ENCODE measurements at places on chromosomes 7 and 10.

GRCh38 chr10:93333278-93333978 lies 148.7 kb downstream of the MYOF start:
- DNase-seq, result no peak
- H3K27ac ChIP-seq, result no peak overlapping the region
- H3K27me3 ChIP-seq, result no peaks in the 10 kb centered on the region
- H3K4me1 ChIP-seq, result peaks cover 10% of the 10 kb centered on the region
- peaks cover 37% of the 10 kb centered on the region for H3K36me3 ChIP-seq
- H3K4me3 ChIP-seq, result no peak overlapping the region

GRCh38 chr7:26587536-26587935 lies 276.9 kb downstream of the SKAP2 start:
- H3K4me1 ChIP-seq, result no peaks in the 10 kb centered on the region
- DNase-seq, result no peak
- H3K36me3 ChIP-seq, result no peaks in the 10 kb centered on the region
- H3K27me3 ChIP-seq, result no peaks in the 10 kb centered on the region

- no peaks in the 10 kb centered on the region for H3K27me3 ChIP-seq
- peak; percentile 70 for DNase-seq
- H3K27ac ChIP-seq, result no peak overlapping the region
- H3K4me3 ChIP-seq, result no peak overlapping the region
Measured at GRCh38 chr10:74589226-74589673, 237.2 kb upstream of the KAT6B start.

DNA sequence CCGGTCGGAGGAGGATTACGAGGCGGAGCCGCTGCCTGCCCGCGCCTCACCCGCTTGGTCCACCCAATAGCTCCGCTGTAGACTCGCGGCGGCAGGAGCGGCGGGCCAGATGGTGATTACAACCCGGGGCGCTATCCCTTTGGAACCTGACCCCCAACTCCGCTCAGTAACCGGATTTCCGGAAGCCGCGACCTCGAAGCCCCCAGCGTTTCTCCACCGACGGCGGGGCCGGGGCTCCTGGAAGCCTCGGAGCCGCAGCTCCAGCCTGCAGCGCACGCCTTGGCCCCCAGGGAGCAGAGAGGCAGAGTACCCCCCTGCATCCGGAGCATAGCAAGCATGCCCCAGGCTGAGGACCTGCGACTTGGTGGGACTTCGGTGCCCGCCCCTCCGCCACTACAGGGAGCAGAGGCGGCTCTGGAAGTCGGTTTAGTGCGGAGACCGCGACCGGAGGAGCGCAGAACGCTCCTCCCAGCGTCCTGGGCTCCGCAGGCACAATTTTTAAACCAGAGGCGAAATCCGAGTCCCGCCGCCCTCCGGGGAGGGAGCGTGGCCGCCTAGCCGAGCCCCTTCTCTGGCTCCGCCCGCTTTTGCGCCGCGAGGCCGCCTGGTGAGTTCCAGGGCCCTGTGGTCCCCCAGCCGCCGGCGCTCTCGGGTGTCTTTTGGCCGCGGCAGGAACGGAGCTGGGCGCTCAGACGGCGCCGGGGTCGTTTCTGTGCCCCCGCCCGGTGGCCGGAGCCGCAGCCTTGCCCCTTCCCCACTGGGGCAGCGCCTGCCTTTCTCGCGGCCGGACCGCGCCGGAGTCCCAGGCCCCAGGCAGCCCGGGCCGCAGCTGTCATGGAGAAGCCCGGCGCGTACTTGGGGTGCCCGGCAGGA lies 28.2 kb upstream of the BMS1 start:
- H3K27me3 ChIP-seq, result peaks cover 81% of the 10 kb centered on the region
- no peaks in the 10 kb centered on the region for H3K4me1 ChIP-seq
- peak overlapping the region; percentile 76 for H3K4me3 ChIP-seq
- no peak overlapping the region for H3K27ac ChIP-seq
- DNase-seq, result peak; percentile 30

- H3K27me3 ChIP-seq, result no peaks in the 10 kb centered on the region
- no peak for DNase-seq
- no peaks in the 10 kb centered on the region for H3K4me1 ChIP-seq
- no peaks in the 10 kb centered on the region for H3K36me3 ChIP-seq
- H3K27ac ChIP-seq, result no peak overlapping the region
- H3K4me3 ChIP-seq, result no peak overlapping the region
Measured at GRCh38 chr10:2212244-2212834, 475.0 kb upstream of the ADARB2 start.

DNA sequence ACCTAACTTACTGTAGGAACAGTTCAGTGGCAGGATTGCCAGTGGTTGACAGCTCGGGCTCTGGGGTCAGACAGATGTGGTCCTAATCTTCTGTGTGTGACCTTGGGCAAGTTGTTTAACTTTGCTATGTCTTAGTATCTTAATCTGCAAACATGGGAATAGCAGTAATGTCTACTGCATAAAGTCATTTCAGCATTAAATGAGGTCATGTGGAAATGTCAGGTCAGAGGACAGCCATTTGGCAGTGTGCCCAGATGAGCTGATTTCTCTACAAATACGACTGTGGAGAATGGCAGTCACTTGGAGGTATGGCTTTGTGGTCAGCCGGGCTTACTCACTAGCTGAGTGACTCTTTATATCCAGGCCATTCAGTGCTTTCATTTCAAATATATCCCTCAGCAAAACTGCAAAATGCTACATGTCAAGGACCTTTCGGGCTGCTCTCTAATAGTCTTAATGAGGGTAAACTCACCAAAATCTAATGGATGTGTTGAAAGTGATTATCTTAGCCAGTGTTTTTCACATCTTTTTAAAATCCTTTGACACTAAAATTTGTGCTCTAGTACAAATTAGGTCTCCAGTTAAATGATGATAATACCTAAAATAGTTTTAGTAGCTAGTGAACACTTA lies 171.4 kb downstream of the ST7 start:
- H3K4me3 ChIP-seq, result no peak overlapping the region
- DNase-seq, result no peak
- H3K27ac ChIP-seq, result no peak overlapping the region
- H3K27me3 ChIP-seq, result no peaks in the 10 kb centered on the region

- H3K27me3 ChIP-seq, result no peaks in the 10 kb centered on the region
- no peak for DNase-seq
Measured at GRCh38 chr10:93434991-93435491, 47.1 kb downstream of the MYOF start.

- no peaks in the 10 kb centered on the region for H3K36me3 ChIP-seq
- H3K27me3 ChIP-seq, result no peaks in the 10 kb centered on the region
- no peak overlapping the region for H3K4me3 ChIP-seq
- no peak for DNase-seq
Measured at GRCh38 chr10:60343254-60343653, 46.4 kb downstream of the ANK3 start.
